K562 (cell line): ENCODE measurements at places on chromosomes 12 and 14. TPM values are rescaled to one million over a fixed set of nuclear protein-coding genes. Genes with fewer than 3 reads are reported as not detected.

GRCh38 chr12:111398530-111398929 is 7.2 kb upstream of the SH2B3 start:
- H3K4me1 ChIP-seq, result peaks cover 37% of the 10 kb centered on the region
- no peaks in the 10 kb centered on the region for H3K27me3 ChIP-seq
- peak overlapping the region; percentile 12; the same call in 1 of the 3 replicates for H3K27ac ChIP-seq

- H3K36me3 ChIP-seq, result no peaks in the 10 kb centered on the region
- no peaks in the 10 kb centered on the region; the same call in 1 of the 2 replicates for H3K4me1 ChIP-seq
- no peak for DNase-seq
- H3K4me3 ChIP-seq, result no peak overlapping the region
- H3K27ac ChIP-seq, result no peak overlapping the region
- H3K27me3 ChIP-seq, result peaks cover 16% of the 10 kb centered on the region
Measured at GRCh38 chr12:31020385-31021166, 53.1 kb upstream of the DDX11 start.

- H3K4me1 ChIP-seq, result no peaks in the 10 kb centered on the region
- H3K27ac ChIP-seq, result no peak overlapping the region
- no peaks in the 10 kb centered on the region for H3K36me3 ChIP-seq
- no peak overlapping the region for H3K4me3 ChIP-seq
- DNase-seq, result no peak
Measured at GRCh38 chr12:96786791-96787190, 120.3 kb upstream of the NEDD1 start.

GRCh38 chr14:52553002-52553670 is 500 bp downstream of the GPR137C start:
- H3K4me3 ChIP-seq, result peak overlapping the region; percentile 57
- peak; percentile 61 for DNase-seq
- no peak overlapping the region; the same call in 2 of the 3 replicates for H3K27ac ChIP-seq
- H3K36me3 ChIP-seq, result no peaks in the 10 kb centered on the region

GRCh38 chr12:93537769-93538168 is 34.7 kb upstream of the SOCS2 start:
- no peaks in the 10 kb centered on the region for H3K36me3 ChIP-seq
- no peaks in the 10 kb centered on the region for H3K27me3 ChIP-seq
- H3K27ac ChIP-seq, result no peak overlapping the region
- H3K4me1 ChIP-seq, result no peaks in the 10 kb centered on the region; the same call in 1 of the 2 replicates
- no peak for DNase-seq
- H3K4me3 ChIP-seq, result no peak overlapping the region

DNA sequence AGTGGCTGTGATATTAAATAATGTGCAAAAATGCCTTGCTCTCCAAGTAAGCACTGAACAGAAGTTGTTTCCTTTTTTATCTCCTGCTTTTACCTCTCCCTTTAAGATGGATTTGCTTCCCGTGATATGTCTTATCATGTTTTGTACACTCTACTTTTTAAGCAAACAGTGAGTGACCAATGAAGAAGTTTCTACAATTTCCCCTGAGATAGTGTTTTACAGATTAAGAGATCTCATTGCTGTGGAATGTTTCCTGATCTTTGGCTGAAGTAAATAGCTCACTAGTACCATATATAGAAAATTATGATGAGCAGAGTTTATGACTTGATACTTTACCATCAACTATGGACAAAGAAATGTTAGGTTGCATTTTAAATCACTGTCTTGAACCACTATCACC is 184.8 kb upstream of the PDE3A start:
- H3K36me3 ChIP-seq, result no peaks in the 10 kb centered on the region
- H3K27me3 ChIP-seq, result no peaks in the 10 kb centered on the region
- no peak for DNase-seq
- H3K4me3 ChIP-seq, result no peak overlapping the region

- H3K4me1 ChIP-seq, result peaks cover 11% of the 10 kb centered on the region; the same call in 2 of the 3 replicates
- H3K4me3 ChIP-seq, result no peak overlapping the region
- H3K27me3 ChIP-seq, result peaks cover 30% of the 10 kb centered on the region
- no peak for DNase-seq
Measured at GRCh38 chr12:49889361-49890095, 14.2 kb downstream of the FAIM2 start.

FAM90A1 gene
- 0.16 TPM in 1 of 2 replicates, not detected in the other for total RNA-seq

INSM2 gene
- not detected in 2 replicates for total RNA-seq
